ENCODE measurements at places on chromosomes 1 and 21. TPM values are rescaled to one million over a fixed set of nuclear protein-coding genes. Genes with fewer than 3 reads are reported as not detected.
A peak's percentile ranks its signal among the peaks of the same experiment; 100 is the strongest.

The UTS2 gene
- not detected for total RNA-seq

The IQGAP3 gene
- total RNA-seq, result 4.2 TPM

The GJA8 gene
- total RNA-seq, result not detected

GRCh38 chr1:112465122-112465521, 43.6 kb upstream of the WNT2B start:
- no peak for DNase-seq

- no peak for DNase-seq
Measured at GRCh38 chr1:27878039-27878438, 5.7 kb downstream of the THEMIS2 start.

- DNase-seq, result peak; percentile 41
Measured at GRCh38 chr1:8525216-8525557, 207.3 kb downstream of the SLC45A1 start.

GRCh38 chr1:193457676-193458075, 271.3 kb upstream of the B3GALT2 start:
- DNase-seq, result no peak
